ENCODE measurements at places on chromosomes 3 and 15.

- DNase-seq, result no peak
Observed at GRCh38 chr3:147089286-147089685, 317.1 kb downstream of the ZIC4 start.

- DNase-seq, result no peak
Observed at GRCh38 chr3:81245043-81245442, 516.4 kb downstream of the GBE1 start.

DNA sequence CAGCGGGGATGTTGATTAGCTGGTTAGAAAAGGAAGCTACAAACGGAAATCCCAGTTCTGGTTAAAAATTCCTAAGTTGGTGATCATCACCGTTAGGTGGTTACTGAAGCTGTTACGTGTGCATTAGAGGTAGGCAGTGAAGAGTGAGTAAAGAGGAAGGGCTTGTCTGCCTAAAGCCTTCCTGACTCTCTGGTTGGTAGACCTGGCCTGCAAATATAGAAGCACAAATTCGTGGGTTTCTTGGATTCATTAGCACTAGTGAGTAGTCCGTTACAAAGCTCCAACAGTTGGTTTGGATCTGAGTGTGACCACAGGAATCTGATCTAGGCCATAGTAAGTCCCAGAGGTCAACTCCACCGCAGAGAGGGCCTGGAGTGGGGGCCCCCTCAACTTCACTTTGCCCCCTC lies 174.0 kb upstream of the TP63 start:
- no peak for DNase-seq

DNA sequence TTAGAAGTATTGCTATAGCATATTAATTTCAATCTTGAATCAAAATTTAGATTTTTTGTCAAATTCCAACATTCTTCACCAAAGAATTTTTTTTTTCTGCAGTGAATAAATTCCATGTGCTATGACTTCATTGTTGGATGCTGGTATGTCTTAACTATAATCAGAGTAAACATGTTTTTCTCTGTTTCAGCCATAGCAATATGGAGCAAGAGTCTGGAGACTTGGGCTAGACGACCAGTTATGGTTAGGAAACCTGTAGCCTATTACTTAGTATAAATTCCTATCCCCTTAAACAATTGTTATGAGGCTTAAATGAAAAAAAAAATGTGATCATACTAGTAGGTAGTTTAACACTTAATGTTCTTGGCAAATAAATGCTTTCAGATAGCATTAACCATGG lies 431.9 kb upstream of the FRG2C start:
- DNase-seq, result no peak

DNA sequence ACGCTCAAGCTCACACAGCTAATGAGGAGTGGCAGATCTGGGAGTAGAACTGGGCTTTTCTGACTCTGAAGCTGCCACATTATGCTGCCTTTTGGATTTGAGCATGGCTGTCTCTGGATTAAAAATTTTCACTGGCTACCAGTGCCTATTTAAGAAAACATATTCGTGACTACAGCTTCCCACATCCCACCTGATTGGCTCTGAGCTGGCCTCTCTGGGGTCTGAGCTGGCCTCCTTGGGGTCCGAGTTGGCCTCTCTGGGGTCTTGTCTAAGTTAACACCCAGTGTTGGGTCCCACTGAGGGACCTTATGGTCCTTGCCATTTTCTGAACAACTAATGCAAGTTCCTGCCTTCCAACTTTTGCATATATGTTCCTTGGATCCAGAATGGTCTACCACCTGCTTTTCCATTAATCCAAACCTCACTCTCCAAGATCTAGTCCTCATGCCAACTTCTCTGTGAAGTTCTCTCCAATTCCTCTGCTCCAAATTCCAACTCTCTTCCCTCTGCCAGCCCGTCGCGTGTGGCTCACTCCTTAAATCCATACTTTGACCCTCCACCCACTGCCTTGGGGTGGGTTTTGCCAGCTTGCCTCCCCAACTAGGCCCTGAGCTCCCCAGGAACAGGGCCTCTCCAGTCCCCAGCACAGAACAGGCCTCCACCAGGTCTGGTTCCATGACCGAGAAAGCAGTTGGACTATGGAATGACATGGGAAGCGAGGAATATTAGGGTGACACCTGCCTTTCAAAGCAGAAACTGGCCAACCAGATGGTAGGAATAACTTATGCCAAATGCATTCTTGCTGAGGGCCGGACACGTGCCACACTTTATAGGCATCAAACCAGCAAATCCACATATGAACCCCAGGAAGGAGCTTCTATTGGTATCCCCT lies 42.5 kb downstream of the ATP2B2 start:
- no peak for DNase-seq

DNA sequence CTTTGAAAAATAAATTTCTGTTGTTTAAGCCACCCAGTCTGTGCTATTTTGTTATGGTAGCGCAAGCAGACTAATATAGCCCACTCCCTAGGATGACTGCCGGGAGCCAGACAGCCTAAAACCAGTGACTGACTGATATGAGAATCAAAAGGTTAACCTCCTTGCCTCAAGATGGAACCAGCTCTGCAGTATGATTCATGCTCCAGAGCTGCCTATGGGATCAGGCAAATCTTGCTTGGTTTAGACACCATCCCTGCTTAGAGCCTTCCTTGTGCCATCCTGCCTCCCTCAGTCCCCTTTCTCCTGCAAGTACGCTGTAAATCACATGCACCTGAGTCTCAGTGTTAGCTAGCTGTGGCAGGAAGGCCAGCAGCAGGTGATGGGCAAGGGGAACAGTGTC lies 39.3 kb downstream of the TRANK1 start:
- DNase-seq, result no peak

DNA sequence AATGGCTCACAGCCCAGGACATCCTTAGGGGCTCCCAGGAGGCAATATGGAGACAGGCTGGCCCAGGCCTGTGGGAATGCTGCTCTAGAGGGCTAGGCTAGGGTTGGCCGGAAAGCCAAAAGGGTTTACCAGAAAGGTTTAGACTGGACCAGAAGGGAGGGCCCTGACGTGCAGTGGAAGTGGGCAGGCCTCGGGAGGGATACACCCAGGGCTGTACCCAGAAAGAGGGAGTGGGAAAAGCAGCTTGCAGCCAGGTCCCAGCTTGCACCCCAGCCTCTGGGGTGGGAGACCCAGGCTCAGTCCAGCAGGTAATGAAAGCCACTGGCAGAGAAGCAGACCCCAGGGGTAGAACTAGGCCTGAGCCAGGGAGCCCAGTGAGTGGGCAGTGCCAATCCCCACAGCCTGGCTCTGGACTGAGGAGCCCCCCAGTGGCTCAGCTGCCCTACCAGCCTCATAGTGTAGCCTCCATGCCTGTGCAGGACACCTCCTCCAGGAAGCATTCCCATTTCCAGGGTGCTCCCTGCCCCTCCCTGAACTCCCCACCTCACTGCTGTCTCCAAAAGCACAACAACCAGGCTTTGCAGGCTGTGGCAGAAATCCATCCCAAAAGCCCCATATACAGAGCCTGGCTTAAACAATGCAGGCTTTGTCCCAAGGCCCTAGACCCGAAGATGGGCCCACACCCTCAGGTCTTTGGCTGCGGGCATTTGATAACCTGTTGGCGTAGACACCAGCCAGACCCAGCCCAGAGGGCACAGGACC lies 3.5 kb downstream of the GORASP1 start:
- DNase-seq, result no peak

DNA sequence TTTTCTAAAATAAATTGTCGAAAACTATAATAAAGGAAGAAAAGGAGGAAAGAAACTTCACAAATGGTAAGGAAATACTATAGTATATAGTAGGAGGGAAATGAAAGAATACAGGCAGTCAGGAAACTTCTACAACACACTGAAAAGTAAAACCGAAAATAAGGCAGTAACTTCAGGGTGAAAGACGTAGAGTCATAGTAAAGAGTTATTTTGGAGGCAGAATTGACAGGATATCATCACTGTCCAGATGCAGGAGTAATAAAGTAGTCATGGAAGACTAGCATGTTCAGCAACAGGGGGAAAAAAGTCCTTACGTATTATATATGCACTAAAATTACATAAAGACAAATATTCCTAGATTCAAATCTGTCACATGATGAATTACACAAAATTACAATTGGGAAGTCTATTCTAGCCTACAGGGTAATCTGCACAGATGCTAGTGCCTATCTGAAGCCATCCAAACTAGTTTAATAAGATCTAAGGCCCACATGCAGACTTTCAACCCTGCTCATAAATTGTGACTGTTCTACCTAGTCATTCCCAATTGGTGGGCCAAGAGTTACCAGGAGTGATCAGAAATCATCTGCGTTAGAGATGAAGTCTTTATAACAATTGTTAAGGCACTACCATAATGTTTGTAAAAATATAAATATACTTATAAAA lies 14.0 kb downstream of the VPS13C start:
- DNase-seq, result no peak

- DNase-seq, result no peak
Observed at GRCh38 chr15:58583171-58583908, 151.5 kb downstream of the LIPC start.

- no peak for DNase-seq
Observed at GRCh38 chr3:118688396-118688884, 346.2 kb downstream of the IGSF11 start.
